ENCODE measurements at places on chromosomes 2 and 18.

- peak; percentile 36 for DNase-seq
Observed at GRCh38 chr2:20049637-20050036, 1.8 kb downstream of the LAPTM4A start.

- no peak for DNase-seq
Observed at GRCh38 chr2:113709022-113709421, 47.4 kb downstream of the SLC35F5 start.

DNA sequence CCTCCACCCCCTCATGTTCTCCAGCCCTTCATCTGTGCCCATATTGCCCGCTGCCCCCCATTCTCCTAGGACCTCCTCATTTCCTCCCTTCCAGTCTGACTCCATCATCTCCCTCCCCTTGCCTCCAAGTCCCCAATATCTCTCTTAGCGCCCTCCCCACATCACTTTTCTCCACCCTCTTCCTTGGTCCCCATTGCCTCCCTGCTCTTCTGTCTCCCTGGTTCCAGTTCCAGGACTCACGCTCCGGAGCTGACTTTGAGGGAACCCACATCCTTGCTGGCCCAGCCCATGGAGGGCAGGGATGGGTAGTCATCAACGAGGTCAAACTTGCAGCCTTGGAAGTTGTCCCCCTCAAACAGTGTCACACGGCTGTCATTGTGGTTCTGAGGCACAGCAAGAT lies 2.6 kb downstream of the CRYBA2 start:
- DNase-seq = no peak

GRCh38 chr2:7866825-7867224 lies 815.0 kb upstream of the ID2 start:
- no peak for DNase-seq

DNA sequence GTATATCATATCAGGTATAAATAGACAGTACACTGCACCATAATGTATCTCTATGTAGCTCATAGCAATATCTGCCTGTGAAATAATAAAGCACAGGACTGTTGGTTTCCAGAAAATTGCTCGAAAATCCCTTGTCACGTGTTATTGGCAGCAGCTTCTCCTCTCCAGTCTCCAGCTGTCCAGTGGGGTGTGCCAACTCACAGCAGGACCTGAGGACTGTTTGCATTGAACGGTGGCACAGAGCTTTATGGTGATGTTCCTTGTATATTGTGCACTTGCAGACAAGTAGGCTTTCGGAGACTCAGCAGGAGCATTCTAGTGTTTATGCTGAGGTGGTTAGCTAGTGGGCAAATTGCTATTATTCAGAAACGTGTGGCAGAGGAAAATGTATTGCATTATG lies 182.2 kb upstream of the ATP5MC3 start:
- no peak for DNase-seq

DNA sequence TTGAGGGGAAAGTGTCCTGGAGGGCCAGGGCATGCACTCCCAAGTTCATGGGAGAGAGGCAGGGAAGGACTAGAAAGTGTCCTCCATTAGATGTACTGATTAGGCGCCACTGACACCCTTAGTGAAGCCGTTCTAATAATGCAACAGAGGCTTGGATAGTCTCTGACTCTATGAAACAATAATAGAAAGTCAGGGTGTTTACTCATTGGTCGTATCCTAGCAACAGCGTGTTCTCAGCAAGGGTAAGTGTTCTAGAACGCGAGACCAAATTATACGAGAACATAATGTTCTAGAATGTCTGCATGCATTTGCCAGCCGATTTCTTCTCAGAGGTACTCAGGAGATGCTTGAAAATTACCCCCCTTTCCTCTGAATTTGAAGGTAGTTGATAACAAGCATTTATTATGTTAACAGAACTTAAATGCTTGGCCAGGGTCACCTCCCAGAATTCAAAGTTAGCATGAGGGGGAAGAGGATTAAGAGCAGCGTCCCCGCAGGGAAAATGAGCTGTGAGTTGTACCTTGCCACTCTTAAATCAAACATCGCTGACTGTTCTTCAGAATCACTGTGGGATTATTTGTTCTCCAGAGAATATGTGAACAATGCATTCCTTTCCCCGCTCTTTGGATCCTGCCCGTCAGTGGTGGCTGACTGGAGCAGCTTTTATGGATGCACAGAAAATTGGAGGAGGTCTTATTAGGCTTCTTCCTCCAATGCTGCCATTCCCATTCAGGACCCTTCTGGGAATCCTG lies 33.7 kb upstream of the PDIA6 start:
- no peak for DNase-seq

DNA sequence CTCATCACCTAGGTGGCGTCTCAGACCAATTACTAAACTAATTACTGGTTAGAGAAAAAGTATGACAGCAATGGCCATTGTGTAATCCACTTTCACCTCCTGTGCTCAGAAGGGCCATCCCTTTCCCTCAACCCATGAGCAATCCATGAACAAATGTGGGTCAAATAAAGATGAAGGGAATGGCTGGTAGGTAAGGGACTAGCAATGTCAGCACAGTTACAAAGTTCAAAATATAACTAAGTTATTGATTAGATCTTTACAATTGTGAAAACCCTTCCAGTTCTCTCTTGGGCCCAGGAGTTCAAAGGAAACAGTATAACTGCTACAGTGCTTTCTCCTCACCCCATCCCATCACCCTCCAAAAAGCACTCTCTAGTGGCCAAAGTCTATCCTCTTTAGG lies 98.3 kb downstream of the DTNA start:
- DNase-seq = no peak

DNA sequence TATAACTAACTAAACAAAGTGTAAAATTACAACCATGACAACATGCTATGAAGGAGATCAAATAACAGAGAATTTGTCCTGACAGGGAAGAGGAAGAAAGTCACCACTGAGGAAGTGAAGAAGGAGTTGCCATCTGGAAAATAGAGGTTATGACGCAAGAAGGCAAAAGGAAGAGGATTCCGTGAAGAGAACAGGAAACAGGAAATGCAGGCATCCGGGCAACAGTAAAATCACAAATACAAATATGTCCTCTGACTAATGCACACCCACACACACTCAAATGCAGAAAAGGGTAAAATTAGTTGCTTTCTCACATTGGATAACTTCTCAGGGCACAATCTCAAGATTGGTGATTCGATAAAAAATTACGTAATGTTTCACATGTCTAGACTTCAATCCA lies 278.4 kb downstream of the TMX3 start:
- peak; percentile 77 for DNase-seq

DNA sequence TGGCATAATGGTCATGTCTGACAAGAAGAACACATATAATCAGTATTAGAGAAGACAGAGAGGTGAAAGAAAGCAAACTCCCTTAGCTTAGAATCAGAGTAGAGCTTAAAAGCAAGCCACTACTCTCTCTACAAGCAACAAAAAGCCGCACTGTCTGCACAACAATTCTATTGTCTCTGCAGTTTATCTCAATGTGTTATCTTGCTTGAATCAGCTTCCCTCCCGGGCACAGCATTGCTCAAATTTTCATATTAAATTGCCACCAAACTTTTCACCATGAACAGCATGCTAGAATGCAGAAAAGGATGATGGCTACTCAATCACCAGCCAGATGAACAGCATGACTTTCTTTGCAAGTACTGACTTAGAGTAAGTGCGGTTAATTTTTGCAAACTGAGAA lies 356.0 kb upstream of the KYNU start:
- DNase-seq = no peak

DNA sequence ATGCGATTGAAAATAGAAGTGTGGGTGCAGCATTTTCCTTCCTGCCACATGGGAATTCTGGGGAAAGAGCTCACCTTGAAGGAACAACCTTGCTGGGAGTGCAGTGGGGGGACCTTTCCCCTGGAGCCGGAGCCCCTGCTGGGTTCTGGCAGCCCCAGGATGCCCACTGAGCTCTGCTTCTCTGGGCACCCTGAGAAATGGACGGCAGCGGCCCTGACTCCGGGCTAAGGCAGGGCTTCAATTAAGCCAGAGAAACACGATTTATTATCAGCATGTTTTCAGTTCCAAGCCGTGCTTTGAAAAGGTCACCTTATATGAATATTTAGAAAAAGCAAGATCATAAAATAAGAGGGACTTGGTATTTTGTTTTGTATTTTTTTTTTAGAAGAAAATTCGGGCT lies 68.5 kb downstream of the KLHL29 start:
- DNase-seq = no peak

DNA sequence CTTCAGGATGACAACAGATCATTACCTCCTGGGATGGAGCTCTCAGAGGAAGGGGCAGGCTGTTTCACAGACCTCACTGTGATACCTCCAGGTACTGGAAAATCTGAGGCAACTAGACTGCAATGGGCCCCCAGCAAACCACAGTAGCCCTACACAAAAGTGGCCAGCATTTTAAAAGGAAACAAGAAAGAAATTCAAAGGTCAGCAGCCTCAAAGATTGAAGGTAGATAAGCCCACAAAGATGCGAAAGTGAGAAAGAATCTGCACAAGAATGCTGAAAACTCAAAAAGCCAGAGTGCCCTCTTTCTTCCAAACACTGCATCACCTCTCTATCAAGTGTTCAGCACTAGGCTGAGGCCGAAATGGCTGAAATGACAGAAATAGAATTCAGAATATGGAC lies 499.5 kb upstream of the CHAC2 start:
- DNase-seq = peak; percentile 7

DNA sequence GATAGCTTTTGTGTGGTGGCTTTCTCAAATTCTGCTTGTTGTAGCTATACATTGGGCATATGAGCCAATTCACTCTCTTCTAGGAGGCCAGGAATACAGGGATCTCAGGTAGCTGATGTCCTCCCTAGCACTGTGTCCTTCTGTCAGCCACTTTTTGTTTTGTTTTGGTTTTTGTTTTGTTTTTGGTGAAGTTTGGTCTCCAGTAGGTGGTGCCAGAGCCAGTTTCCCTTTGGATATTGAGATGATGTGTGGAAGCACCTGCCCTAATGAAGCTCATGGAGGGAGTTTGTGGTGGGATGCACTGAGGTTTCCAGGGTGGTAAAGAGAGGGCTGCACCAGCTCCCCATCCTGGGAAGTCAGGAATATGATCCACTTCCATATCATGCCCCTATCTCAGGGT lies 100.5 kb upstream of the VWC2L start:
- DNase-seq = peak; percentile 17

DNA sequence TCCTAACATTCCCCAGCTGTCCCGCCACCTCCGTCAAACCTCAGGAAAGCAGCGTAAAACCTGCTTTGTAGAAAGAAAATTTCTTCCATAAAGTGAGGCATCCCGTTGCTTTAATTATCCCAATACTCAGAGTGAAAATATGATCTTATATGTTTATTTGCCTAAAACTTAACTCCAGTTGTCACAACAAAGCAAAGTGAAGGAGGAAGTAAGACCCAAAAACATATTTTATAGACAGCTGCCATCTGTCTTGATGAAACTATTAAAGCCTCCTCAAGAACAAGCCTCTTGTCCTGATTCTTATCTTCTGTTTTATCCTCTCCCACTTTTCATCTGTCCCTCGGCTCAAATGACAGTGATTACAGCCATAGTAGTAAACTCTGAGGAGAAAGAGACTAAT lies 28.9 kb upstream of the LPIN2 start:
- no peak for DNase-seq

- DNase-seq = no peak
Observed at GRCh38 chr2:202299712-202300111, 34.1 kb downstream of the NOP58 start.

GRCh38 chr2:186950694-186951093 lies 101.7 kb upstream of the ZSWIM2 start:
- DNase-seq = peak; percentile 71

GRCh38 chr2:149658553-149658952 lies 71.0 kb upstream of the MMADHC start:
- DNase-seq = no peak

DNA sequence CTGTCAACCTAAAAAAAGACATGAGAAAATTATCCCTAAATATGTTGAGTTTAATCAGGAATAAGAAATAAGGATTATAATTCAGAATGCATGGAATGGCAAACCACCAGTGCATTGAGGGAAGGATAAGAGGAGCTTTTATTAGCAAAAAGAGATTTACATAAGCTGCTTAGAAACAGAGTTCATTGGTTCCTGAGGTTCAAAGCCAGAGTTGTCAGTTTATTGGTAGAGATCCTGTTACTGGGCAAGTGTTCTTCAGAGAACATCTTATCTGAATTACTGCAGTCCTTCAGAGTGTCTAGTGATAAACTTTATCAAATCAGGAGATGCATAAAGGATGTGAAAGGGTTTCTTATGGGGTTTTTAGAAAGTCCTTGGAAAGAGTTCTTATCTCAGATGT lies 76.0 kb upstream of the MEX3C start:
- no peak for DNase-seq

DNA sequence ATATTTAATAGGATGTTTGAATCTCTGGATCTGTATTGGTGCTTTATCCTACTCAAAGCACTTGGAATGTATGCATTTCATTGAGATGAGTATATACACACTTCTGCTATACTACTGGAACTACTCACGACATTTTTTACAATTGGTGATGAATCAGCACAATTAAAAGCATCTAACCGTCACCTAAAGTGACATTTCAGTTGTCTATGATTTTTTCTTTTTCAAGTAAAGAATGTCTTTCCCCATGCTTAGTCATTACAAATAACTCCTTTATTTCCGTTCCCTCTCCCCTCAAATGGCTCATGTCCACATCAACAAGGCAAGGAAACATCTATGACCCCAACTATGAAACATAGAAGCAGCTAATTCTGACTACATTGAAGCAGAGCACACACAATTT lies 77.3 kb downstream of the CLIP4 start:
- DNase-seq = peak; percentile 55

DNA sequence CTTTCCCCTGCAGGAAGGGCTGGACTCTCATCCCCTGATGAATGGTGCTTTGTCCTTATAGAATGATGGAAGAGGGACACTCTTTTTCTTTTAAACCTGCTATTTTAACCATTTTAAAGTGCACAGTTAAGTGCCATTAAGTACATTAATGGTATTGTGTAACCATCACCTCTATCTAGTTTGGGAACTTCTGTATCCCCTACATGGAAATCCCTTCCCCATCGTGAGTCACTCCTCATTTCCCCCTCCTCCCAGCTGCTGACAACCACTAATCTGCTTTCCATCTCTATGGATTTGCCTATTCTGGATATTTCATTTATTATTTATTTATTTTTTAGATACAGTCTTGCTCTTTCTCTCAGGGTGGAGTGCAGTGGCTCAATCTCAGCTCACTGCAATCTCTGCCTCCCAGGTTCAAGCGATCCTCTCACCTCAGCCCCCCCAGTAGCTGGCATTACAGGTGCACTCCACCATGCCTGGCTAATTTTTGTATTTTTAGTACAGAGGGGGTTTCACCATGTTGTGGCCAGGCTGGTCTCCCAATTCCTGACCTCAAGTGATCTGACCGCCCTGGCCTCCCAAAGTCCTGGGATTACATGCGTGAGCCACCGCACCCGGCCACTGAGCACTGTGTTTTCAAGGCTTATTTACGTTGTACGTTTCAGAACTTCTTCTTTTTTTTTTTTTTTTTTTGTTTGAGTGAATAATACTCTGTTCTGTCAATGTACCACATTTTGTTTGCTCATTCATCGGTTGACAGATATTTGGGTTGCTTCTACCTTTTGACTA lies 15.8 kb downstream of the DGKD start:
- no peak for DNase-seq

GRCh38 chr2:130920415-130921163 lies 83.9 kb downstream of the ARHGEF4 start:
- DNase-seq = peak; percentile 80

All from ELR (cell line).